Karpas-422 (cell line): ENCODE measurements at places on chromosomes 3 and 15.

DNA sequence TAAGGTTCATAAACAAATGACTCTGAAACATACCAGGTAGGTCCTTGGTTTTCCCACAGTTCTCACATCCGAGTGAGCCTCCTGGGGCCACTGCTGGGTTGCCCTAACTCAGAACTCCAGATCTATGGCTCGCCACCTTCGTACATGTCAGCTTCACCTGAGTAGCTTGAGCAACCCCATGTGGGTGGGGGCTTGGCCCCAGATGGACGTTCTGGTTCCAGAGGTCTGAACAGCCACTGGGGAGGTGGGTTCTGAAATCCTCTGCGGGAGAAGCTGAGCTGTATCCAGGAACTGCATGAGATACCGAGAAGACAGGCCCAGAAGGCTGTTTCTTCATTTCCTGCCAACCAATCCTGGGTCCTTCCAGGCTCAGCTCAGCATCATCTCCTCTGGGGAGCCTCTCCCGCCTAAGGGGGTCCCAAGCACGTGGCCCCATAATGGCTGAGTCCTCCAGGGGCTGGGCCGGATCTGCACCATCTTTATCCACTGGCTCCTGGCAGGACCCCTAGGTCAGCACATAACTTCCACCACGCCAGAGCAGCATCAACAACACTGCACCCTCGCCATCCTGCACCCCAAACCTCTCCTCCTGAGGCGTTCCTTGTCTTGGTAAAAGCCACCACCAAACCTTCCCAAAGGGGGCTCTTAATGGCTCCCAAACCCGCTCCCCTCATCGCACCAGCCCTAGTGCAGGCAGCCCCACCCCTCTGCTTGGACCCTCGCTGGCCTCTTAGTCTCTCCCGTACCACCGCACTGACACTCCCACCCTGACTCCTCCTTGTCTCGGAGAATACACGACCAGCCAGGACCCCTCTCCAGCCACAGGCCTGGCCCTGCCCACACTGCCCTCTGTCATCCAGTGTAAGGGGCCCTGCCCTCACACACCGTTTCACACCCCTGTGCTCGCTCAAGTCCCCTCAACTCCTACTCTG lies 39.8 kb downstream of the PCSK6 start:
- no peaks in the 10 kb centered on the region for H3K27me3 ChIP-seq
- H3K36me3 ChIP-seq, result no peaks in the 10 kb centered on the region
- DNase-seq, result no peak
- no peaks in the 10 kb centered on the region for H3K4me1 ChIP-seq

DNA sequence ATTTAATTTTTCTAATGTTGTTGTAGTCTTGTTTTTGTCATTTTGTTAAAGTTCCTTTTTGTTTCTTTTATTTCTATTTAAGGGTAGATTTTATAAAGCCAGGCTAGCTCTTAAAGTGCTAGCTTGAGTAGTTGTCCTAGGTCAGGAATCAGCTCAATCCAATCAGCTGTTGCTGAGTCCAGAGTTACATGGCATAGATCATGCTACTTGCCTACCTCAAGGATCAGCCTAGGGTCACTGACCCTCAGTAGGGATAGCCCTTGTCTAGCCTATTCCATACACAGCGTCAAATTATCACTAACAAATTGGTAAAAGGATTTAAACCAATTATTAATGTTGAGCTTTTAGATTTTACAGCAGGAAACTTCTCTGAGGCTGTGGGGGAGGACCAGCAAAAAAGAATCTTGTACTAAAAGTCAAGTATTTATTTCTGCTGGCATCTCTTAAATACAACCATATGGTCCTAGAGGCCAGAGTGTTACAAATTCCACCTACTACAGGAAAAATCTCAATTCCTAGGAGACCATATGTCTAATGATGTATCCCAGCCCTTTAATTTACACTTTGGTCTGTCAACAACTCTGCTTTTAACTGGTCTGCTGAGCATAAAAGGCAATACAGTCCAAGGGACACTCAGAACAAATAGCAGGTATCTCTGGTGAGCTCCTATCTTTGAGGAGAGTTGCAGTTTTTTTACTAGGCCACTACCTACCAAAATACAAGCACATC lies 138.3 kb upstream of the PTPRG start:
- no peaks in the 10 kb centered on the region for H3K27me3 ChIP-seq
- no peak overlapping the region for H3K4me3 ChIP-seq
- no peak for DNase-seq
- H3K36me3 ChIP-seq, result no peaks in the 10 kb centered on the region
- no peak overlapping the region for H3K27ac ChIP-seq

- H3K4me3 ChIP-seq, result no peak overlapping the region
- H3K27ac ChIP-seq, result no peak overlapping the region
- no peaks in the 10 kb centered on the region for H3K36me3 ChIP-seq
- 0 out of 2 replicates have a peak, but pooled peaks cover 3% of the 10 kb centered on the region for H3K27me3 ChIP-seq
- H3K4me1 ChIP-seq, result no peaks in the 10 kb centered on the region
Measured at GRCh38 chr15:91073768-91074167, 26.3 kb upstream of the SV2B start.

- no peak for DNase-seq
- H3K4me1 ChIP-seq, result no peaks in the 10 kb centered on the region
- H3K36me3 ChIP-seq, result no peaks in the 10 kb centered on the region
- no peak overlapping the region for H3K27ac ChIP-seq
- H3K4me3 ChIP-seq, result no peak overlapping the region
Measured at GRCh38 chr3:186200726-186201125, 91.8 kb upstream of the ETV5 start.

- H3K27ac ChIP-seq, result no peak overlapping the region
- H3K36me3 ChIP-seq, result no peaks in the 10 kb centered on the region
- no peaks in the 10 kb centered on the region for H3K4me1 ChIP-seq
Measured at GRCh38 chr3:128312271-128312670, 154.4 kb downstream of the DNAJB8 start.
